ENCODE measurements at places on chromosomes 4 and X. TPM values are rescaled to one million over a fixed set of nuclear protein-coding genes. Genes with fewer than 3 reads are reported as not detected.

GRCh38 chr4:104486716-104487504 lies 7.8 kb downstream of the CXXC4 start:
- DNase-seq, result no peak

DNA sequence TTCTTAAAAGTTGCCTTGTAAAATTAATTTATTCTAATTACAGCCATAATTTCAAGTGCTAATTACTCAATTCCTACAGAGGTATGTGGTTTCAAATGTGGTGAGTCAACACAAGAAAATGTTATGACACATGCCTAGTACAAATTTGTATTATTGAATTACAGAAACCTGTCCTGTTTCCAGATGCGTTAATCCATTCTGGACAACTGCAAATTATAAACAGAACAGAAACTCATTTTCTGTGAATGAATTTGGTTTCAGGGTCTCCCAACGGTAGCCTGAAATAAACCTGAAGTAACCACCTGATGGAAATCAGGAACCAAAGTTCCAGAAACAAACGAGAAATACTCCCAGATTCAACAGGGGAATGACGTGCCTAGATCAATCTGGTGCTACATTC lies 328.6 kb upstream of the F9 start:
- DNase-seq, result no peak

GRCh38 chrX:40174854-40175510 lies 77.2 kb upstream of the BCOR start:
- DNase-seq, result peak; percentile 70

DNA sequence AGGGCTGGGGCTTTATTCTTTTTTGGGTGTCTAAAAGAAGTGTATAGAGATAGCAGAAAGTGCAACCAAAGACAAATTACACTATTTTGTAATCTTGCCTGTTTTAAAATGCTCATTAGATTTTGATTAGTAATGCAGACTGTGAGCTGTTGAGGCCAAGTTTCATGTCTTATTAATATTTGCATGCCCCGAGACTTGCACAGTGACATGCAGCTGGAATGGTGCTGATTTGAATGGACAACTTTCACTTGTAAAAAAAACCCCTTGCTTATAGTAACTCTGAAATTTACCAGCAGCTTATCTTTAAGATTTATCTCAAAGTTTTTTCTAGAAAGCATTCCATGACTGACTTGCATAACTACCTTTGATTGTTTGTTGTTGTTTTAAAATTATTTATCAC lies 835.1 kb upstream of the IGFBP7 start:
- DNase-seq, result no peak

- no peak for DNase-seq
These were observed 200.5 kb downstream of the CENPC start for GRCh38 chr4:67344594-67345380.

DNA sequence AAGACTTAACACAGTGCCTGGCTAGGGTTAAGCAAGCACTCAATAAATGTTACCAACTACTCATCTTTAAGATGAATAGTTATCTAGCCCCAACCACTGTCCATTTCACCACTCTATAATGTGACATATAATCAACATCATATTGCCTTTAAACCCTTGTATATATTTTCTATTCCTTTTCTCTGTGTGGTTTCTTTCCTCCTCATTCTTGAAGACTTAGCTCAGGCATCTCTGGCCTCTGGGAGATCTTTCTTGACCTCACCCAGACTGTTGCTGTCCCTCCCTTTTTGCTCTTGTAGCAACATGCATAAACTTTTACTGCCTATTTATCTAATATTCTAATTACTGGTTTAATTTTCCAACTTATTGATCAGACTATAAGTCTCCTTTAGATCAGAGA lies 249.9 kb upstream of the MAB21L2 start:
- no peak for DNase-seq

- DNase-seq, result peak; percentile 61
These were observed 27.3 kb upstream of the CRLF2 start for GRCh38 chrX:1239681-1240142.

CCNA2 gene
- total RNA-seq, result 0.82 TPM

FGG gene
- not detected for total RNA-seq

GRCh38 chr4:65066106-65066505 lies 604.2 kb downstream of the EPHA5 start:
- DNase-seq, result no peak

GJB1 gene
- total RNA-seq, result not detected

CLTRN gene
- 0.79 TPM for total RNA-seq
